ENCODE measurements at places on chromosomes 11 and 22.

DNA sequence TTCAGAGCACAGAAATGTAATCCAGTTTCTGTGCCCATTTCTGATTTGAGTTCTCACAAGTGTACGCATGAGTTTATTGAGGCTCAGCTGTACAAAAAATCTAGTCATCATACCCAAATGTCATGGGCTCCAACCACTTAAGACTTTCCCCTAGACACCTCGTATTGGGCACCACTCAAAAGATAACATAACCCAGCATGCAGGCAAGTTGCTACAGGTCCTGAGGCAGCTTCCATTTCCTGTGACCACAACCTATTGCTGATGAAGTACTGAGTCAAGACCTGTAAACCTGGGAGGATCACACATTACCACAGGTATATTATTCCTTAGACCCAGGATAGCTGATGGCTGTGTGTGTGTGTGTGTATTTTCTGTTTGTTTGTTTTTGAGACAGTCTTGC is 95.2 kb downstream of the MRTFA start:
- no peak for DNase-seq

GRCh38 chr22:50209893-50210292 is 9.1 kb downstream of the SELENOO start:
- no peak for DNase-seq

DNA sequence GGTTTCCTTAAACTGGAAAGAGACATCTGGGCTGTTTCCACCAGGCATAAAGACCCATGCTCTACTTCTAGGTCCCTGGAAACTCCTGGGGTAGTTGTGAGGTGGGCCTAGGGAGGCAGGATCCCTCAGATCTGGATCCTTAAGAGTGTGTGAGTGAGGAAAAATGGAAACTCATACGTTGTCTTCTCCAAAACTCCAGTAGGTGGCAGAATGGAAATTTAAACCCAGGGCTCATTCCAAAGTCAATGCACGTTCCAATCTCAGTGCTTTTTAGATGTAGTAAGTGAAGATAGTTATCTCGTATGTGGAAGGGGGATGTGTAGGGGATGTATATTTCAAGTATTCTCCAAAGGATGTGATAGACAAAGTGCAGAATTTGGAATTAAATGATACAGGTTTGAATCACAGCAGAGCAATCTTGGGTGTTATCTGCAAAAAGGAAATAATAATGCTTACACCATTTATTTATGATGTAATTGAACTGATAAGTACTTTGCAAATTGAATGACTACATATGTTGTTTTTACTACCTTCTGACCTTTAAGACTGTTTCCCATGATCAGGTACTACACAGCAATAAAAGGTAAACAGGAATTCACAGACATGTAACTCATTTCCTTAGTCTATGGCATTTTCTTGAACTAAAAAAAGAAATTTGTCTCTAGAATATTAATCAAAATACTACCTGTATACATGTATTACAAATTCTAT is 13.1 kb upstream of the MMP1 start:
- no peak for DNase-seq

DNA sequence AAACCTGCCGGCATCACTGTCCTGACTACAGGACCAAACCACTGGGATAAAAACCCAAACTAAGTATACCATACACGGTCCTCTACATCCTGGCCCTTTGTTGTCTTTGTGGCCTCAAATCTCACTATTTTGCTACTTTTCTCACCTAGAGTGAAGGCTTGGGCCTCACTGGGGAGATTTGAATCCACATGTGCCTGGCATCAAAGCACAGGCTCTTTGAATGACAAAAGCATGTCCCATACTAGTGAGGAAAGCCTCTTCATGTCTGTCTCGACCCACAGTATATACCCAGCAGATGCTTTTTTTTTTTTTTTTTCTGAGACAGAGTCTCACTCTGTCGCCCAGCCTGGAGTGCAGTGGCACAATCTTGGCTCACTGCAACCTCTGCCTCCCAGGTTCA is 72.5 kb upstream of the DRD2 start:
- no peak for DNase-seq

GRCh38 chr11:128367573-128367972 is 219.8 kb downstream of the ETS1 start:
- no peak for DNase-seq

DNA sequence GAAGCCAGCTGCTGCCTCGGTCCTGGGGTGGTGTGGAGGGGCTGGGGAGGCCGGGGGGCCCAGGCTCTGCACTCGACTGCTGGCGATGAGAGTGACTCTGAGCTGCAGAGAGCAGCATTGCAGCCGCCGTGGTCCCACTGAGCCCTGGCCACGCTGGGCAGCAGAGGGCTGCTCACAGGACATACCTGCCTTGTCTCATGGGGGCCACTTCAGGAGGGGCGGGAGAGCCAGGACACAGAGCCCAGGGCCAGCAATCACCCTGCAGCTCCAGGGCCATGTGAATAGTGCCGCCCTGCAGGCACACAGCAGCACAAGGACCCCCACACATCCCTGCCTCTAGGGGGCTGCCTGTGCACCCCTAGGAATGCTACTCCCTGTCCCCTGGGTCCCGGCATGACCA is 147.0 kb downstream of the CRYBB2 start:
- DNase-seq: no peak

DNA sequence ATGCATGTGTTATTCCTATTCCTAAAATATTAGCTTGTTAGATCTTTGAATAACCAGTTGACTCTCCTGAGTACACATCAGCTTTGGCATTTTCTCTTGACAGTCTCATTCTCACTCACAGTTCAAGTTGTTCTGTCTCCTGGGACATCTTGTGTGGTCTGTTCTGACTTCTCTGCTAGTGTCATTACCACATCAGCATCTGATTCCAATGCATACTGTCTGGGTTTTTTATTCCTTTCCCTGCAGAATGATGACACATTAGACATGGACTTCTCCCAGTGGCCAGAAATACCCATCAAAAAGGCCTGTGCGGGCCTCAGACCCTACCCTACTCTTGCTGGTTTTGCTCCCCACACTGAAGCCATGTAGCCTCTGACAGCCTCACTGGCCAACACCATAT is 2.7 kb downstream of the ZNF74 start:
- no peak for DNase-seq

GRCh38 chr11:121762820-121763219 is 310.1 kb upstream of the SORL1-AS1 start:
- no peak for DNase-seq

GRCh38 chr11:126233391-126233790 is 21.8 kb downstream of the FAM118B start:
- no peak for DNase-seq

DNA sequence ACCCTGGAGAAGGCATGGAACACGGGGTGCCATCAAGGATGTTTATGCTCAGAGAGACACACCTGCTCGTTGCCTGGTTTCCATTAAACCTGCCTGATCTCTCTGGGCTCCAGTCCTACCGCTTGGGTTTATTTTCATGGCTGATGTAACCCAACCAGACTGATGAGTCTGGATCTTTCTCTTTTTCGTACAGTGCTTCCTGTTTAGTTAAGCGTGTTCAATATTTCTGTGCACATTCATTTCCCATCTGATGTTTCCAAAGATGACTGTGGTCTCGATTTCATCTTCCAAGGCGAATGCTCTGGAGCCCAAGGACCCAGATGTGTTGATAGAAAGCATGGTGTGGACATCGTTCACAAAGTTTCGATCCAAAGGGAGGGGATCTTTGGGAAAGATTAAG is 84.3 kb downstream of the SNX19 start:
- DNase-seq: no peak

GRCh38 chr11:93984196-93984567 is 37.0 kb upstream of the HEPHL1 start:
- no peak for DNase-seq

GRCh38 chr11:11537372-11537771 is 84.4 kb downstream of the GALNT18 start:
- DNase-seq: no peak

GRCh38 chr11:78830277-78830819 is 255.7 kb upstream of the NARS2 start:
- DNase-seq: no peak

DNA sequence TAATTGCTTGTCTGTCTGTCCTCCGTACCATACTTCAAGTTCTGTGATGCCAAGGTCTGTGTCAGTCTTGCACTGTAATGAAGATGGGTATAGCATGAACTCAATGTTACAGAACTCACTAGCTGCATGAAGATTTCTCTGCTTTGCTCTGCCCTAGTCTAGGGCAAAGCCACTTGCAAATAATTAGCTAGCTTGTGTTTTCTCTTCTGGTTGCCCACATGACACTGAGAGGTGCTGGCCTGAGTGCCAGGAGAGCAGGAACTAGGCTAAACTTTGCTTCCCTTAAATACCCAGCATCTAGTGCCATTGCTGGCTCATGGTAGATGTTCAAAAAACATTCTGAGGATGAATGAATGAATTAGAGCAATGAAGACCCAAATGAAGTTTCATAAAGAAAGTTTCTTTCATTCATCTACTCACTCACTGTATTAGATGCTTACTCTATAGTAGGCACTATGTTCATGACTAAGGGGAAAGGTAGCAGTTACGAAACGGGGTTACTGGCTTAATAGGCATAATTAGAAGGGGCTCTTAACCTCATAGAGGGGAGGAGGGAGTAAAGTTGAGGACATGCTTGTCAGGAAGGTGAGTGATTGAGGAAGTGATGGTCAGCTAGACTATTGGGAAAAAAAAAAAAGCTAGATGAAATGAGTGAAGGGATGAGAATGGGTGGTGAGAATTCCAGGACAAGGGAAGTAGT is 4.4 kb upstream of the ENDOD1 start:
- no peak for DNase-seq

- DNase-seq: no peak
Observed at GRCh38 chr11:87144252-87144651, 106.5 kb downstream of the TMEM135 start.

DNA sequence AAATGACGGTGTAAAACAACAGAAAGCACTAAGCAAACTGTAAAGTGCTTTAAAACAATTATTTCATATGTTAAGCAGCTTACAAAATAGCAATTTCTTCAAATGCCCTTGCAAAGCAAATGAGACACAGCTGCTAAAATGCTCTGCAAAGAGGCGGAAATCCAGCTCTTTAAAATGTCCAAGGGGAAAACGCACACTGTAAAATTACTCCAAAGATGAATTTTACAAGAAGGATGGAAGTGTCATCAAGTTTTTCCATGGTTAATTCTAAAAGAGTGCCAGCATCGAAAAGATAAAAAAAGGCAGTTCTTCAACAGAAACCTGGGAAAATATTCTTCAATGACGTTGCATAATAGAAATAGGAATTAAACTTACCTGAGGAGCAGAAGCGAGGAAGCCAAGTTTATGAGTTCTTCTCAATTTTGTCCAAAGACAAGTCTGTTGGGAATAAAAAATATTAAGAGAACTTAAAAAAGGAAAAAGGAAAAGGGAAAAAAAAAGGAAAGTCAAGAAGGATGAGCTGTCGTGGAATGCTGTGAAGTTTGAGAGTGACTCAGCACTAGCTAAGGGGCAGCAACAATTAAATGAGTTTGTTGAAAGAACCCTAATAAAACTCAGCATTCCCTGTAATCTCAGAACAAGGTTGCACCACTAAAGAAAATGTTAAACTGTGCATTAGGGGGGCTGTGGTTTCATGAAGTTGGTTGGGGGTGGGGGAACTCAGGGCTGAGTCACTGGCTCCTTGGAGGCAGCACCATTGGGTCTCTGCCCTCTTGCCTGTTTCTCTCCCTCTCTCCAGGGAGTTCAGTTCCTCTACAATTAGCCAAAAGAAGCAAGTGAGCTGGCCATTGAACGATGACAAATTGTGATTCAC is 64.2 kb upstream of the BLID start:
- no peak for DNase-seq

GRCh38 chr11:130514851-130515250 is 66.4 kb downstream of the ADAMTS15 start:
- no peak for DNase-seq

GRCh38 chr11:14971865-14972580 is at the start of gene CALCA:
TSS of gene CALCA (minus strand) at chr11:14972351. CDS start at chr11:14971192, 1,159 bp downstream.
- DNase-seq: no peak

DNA sequence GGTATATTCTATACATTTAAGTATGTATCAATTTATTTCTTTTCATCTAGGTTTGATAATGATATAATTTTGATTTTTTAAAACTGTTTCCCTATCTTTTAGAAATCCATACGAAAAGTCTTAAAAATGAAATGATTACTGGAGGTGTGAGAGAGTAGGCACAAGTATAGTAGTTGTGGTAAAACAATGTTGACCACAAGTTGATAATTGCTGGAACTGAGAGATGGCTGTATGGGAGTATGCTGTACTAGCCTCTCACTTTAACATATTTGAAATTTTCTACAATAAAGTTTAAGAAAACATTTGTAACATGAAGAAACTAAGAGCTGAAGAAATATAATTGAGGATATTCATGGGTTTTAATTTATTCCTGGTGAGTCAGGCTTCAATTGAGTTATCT is 30.0 kb downstream of the FSHB start:
- no peak for DNase-seq

GRCh38 chr11:41308286-41308685 is 151.2 kb downstream of the LRRC4C start:
- no peak for DNase-seq

DNA sequence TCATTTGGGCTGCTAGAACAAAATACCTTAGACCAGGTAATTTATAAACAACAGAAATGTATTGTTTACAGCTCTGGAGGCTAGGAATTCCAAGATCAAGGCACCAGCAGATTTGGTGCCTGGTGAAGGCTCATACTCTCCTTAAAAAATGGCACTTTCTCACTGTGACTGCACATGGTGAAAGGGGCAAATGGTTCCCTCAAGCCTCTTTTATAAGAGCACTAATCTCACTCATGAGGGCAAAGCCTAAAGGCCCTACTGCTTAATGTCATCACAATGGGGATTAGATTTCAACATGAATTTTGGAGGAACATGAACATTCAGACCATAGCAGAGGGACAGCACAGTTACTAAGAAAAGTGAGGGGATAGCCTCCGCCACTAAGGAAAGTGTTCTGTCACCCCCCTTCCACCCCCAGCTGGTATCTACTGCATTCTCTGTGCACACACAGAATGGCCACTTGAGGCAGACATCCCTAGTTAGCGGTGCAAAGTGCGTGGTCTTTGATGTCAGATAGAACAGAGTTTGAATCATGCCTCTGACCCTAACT is 47.2 kb upstream of the CEP295 start:
- no peak for DNase-seq

DNA sequence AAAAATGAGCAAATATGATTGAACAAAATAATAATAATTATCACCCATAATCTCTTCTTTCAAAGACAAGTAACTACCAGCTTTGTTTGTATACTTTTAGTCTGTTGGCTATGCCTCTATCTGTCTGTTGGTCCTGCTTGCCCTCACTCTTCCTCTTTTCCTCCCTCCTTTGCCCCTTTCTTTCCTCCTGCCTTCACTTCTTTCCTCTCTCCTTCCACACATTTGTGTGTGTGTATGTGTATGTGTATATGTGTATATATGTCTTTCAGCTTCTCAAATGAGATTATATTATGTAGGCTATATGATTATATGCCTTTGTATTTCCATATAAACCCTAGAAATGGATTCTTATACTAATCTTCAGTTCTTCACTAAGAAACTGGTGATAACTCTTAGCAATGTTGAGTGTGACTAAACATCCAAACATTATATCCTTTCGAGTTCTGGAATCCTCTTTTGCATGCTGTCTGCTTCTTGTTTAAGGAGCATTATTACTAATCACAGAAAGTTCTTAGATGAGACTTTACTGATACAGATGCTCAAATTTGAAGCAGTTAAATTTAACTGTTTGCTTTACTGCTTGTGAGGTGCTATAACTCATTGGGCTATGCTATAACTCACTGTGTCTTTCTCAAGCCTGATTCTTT is 219.1 kb downstream of the TMEM135 start:
- no peak for DNase-seq

Data from stimulated activated CD4-positive, alpha-beta T cell treated with anti-CD3 and anti-CD28 coated beads, TNF-alpha, amount 100 ng/mL, for 1 hour (primary cell).